SJSA1 (cell line): ENCODE measurements at places on chromosomes 5 and 9. TPM values are rescaled to one million over a fixed set of nuclear protein-coding genes. Genes with fewer than 3 reads are reported as not detected.

Gene PTBP3
- total RNA-seq, result 54.1 and 90.3 TPM in 2 replicates

Gene GRIN1
- not detected in 2 replicates for total RNA-seq

Gene NDOR1
- total RNA-seq, result 5.2 and 6.5 TPM in 2 replicates

Gene MYMK
- not detected in 2 replicates for total RNA-seq

Gene DCAF10
- 3.2 and 8.9 TPM in 2 replicates for total RNA-seq
